ENCODE measurements at places on chromosomes 3 and 15. TPM values are rescaled to one million over a fixed set of nuclear protein-coding genes. Genes with fewer than 3 reads are reported as not detected.

SMCO1 gene
- total RNA-seq = not detected

SPESP1 gene
- not detected for total RNA-seq

C2CD4B gene
- not detected for total RNA-seq

TLR9 gene
- not detected for total RNA-seq

B3GALNT1 gene
- 0.21 TPM for total RNA-seq

ANAPC13 gene
- 45.2 TPM for total RNA-seq

SPINK8 gene
- not detected for total RNA-seq

PML gene
- 15.3 TPM for total RNA-seq

NOX5 gene
- 0.41 TPM for total RNA-seq

CYP11A1 gene
- total RNA-seq = not detected

P3H2 gene
- total RNA-seq = 36.8 TPM

ZFAND6 gene
- total RNA-seq = 99.0 TPM

VIPR1 gene
- 0.47 TPM for total RNA-seq

TBL1XR1 gene
- total RNA-seq = 15.2 TPM

RTP1 gene
- total RNA-seq = not detected

SERINC4 gene
- not detected for total RNA-seq

RHCG gene
- total RNA-seq = 41.2 TPM

PDZRN3 gene
- total RNA-seq = not detected

RASGRP1 gene
- 0.31 TPM for total RNA-seq

WNT5A gene
- total RNA-seq = 0.66 TPM

C3orf22 gene
- total RNA-seq = not detected

CFAP91 gene
- 0.29 TPM for total RNA-seq
